NCI-H1417 treated with DMSO at 0.1 percent for 48 hours (cell line): ENCODE measurements at places on chromosomes 5 and 9.

- no peak for DNase-seq
Measured at GRCh38 chr5:139709582-139710318, 61.6 kb downstream of the CXXC5 start.

DNA sequence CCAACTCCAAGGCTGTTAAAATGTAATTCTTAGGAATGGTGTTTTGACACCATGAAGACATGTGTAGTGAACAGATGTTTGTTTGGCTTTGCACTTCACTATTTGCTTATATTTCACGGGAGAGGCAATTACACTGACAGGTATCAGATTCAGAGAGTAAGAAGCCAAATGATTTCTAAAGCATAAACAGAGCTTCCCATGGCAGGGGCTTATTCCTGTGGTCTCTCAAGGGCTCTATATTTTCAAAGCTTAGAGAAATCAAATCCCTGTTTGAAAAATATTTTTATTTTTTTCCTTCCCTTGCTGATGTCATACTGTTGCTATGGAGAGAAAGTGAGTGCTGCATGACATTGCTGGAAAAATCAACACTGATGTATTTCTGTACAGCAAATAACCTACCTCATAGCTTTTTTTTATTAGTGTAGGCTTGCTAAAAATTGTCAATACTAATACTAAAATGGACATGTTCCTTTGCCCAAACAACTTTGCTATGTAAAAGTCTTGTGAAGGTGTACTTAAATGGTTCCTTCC lies 161.4 kb downstream of the GIN1 start:
- DNase-seq, result no peak

DNA sequence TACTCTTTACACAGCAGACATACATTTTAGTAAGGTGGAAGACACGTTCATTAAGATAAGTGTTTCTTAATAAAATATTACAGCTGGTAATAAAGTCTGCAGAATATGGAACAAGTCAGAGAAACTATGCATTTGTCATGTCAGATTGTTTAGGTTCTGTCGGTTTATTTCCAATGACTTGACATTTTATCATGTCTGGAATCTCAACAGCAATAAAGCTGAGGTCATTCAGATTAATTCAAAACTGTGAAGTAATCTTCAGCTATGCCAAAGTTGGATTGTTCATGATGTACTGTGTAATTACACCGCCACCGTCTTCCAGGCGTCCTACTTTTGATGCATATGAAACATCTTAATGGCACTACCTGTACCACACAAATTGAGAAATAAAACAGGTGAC lies 1032.6 kb downstream of the CDH12 start:
- no peak for DNase-seq

- no peak for DNase-seq
Measured at GRCh38 chr9:114274217-114274616, 48.7 kb upstream of the ORM1 start.

GRCh38 chr9:99249619-99250018 lies 27.5 kb downstream of the SEC61B start:
- no peak for DNase-seq

DNA sequence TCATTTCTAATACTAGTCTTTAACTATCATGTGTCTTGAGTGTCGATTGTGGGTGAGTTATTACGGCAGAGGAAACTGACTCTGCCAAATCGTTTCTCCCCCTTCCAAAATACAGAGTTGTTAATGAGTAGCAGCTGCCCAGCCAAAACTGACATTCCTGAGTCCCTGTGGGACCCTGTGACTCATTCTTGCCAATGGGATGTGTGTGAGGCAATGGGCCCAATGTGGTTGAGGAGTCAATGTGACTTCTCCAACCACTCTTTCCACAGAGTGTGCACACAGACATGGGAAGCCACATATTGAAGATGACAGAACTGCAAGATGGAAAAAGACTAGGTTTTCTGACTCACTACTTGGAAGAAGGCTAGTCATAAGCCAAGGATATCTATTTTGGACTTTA lies 434.7 kb downstream of the DTWD2 start:
- no peak for DNase-seq

DNA sequence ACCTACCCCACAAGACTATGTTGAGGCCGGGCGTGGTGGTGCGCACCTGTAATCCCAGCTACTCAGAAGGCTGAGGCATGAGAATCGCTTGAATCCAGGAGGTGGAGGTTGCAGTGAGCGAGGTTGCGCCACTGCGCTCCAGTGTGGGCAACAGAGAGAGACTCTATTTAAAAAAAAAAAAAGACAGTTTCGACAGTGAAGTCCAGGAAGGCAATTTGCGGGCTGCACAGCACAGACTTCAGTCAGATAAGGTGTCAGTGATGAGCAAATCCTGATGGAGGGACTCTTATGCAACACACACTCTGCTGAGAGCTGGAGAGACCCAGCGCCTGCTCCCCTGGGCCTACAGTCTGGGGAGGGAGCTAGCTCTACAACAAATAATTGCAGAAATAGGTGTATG lies 14.2 kb downstream of the CCNJL start:
- DNase-seq, result no peak

- DNase-seq, result no peak
Measured at GRCh38 chr9:98256756-98257155, 1.3 kb upstream of the TBC1D2 start.

DNA sequence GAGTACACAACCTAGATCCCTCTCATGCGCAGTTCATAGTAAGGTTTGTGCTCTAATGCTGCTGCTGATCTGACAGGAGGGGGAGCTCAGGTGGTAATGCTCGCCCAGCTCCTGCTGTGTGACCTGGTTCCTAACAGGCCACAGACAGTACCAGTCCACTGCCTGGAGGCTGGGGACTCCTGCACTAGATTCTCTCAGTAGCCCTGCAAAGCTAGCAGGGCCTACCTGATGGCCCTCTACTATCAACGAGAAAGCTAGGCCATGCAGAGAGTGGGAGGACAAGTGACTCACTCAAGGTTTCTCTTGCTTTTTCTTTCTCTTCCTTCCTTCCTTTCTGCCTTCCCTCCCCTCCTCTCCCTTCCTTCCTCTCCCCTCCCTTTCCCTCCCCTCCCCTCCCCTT lies 55.1 kb upstream of the TEX48 start:
- no peak for DNase-seq
